ENCODE measurements at places on chromosomes 5 and 9.

DNA sequence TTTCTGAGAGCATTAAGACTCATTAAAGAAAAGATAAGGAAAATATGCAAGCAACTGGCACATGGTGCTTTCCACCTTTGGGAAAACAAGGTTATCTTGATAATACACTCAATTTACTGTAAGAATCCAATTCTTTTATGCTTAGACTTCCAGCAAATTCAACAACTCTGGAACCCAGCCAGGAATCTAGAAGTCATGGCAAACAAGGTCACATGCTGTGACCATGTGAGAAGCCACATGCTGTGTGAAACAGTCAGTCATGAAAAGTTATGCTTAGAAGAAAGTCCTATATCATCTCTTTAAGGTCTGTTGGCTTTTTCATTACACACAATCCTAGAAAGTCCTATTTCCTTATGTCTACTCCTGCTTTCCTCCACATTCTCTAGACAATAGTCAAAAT is 581.8 kb upstream of the C9orf72 start:
- DNase-seq: no peak

DNA sequence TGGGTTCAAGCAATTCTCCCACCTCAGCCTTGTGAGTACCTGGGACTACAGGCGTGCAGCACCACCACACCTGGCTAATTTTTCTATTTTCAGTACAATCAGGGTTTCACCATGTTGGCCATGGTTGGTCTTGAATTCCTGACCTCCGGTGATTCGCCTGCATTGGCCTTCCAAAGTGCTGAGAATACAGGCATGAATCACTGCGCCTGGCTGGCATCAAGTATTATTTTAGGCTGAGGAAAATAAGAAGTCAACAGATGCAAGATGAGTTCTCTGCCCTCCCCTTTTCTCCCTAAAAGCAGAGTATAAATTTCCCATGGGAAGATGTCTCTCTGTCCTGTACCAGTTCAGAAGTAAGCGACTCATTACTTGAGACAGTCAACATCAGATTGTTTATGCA is 71.5 kb downstream of the ELAVL2 start:
- no peak for DNase-seq

- no peak for DNase-seq
These were observed 1146.9 kb downstream of the EFNA5 start for GRCh38 chr5:106523852-106524251.

- DNase-seq: no peak
These were observed 59.7 kb downstream of the DOCK8 start for GRCh38 chr9:274406-274805.

- DNase-seq: no peak
These were observed 47.0 kb upstream of the MYO10 start for GRCh38 chr5:16983022-16983639.

DNA sequence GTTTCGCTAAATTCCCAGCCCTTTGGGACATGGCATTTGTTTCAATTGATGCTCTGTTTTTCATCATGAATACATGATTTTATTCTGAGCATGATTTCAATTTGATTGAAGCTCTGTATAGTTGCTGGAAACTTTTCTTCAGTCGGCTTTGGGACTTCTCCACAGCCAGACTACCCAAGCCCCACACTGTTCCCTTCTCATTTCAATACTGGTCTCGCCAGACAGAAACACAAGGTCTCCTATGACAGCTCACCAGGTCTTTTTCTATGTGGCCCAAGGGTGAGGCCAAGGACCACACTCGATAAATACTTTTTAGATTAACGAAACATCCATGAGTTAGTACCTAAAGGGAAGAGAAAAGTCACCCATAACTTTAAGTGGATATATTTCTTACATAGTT is 132.2 kb downstream of the ARL15 start:
- no peak for DNase-seq

DNA sequence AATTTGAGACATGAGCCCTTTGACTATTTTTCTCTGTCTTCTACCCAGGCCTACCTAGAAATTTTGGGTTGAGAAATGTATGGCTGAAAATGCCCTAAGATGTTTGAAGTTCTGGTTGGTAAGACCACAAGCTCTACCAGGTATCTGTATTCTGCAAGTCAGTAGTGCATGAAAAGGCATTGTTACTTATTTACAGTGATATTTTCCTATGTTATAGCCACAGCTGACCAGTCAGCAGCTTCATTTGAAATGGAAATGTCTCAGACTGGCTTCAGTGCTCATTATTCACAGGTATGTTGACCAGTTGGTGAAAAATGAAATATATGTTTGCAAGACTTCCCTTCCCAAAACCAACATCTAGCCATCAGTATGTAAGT is 91.9 kb upstream of the ITGA2 start:
- DNase-seq: no peak

GRCh38 chr9:78368236-78368635 is 71.3 kb downstream of the PSAT1 start:
- DNase-seq: no peak

- DNase-seq: no peak
These were observed 79.1 kb upstream of the LMX1B start for GRCh38 chr9:126534431-126535186.

DNA sequence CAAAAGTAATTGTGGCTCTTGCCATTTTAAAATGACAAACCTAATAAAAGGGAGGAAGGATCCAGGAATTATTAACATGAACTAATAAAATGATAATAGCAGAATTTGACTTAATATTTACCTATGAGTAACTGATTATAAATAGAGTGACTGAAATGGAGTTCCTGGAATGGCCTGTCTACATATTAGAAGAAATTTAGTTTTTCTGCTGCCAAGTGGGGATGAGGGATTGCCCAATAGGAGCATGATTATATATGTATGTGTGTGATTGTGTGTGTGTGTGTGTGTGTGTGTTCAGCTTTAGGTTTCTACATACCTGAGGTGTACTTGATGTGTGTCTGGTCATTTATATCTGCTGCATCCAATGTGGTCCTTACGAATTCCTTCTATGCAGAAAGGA is 36.6 kb upstream of the ITGA1 start:
- no peak for DNase-seq

GRCh38 chr9:129990269-129991010 is 52.5 kb downstream of the FNBP1 start:
- no peak for DNase-seq

DNA sequence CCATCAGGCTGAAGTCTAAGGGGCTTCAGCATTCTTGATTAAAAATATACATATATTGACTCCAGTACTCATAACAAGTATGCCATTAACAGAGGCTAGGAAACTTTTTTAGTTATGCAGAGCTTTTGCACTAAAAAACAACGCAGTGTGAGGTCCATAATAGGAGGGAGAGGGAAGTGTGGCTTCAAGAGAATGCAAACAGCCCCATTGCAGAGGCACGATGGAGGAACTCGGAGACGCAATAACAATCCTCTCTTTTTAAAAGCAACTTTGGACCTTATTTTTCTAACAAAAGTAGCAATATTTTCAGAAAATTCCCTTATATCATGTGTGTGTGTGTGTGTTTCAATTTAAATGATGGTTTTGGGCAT is 150.0 kb upstream of the PTCH1 start:
- no peak for DNase-seq

DNA sequence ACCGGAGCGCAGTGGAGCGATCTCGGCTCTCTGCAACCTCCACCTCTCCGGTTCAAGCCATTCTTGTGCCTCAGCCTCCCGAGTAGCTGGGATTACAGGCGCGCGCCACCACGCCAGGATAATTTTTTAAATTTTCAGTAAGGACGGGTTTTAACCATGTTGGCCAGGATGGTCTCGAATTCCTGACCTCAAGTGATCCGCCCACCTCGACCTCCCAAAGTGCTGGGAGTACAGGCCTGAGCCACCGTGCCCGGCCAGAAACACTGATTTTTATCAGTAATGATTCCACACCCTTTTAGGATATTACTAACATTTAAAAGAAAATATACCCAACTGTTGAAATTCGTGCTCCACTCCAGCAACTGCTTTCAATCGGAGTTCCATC is 464 bp upstream of the FAM151B start:
- no peak for DNase-seq

DNA sequence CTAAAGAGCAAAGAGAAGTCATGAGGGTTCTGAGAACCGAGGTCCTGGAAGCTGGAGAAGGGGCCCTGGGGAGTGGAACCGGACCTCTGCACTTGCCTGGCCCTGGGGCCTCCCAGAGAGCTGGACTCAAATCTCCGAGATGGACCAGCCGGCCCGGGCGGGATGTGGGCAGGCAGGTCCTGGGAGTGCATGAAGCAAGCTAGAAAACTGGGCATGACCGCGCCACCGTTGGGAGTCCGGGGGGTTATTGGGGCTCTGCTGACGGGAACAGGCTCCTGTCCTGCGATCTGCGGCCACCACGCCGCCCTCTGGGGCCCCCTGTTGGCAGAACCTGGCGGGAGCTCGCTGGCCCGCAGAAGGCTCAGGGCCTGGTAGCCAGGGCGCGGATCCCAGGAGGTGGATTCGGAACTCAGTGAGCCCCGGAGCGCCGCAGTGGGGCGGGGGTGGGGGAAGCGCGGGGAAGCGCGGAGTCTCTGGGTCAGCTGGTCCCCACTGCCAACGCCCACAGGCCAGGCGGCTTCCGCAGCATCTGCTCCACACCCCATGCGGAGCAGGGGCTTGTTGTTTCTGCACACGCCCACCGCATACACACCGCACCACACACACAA is 150.6 kb downstream of the ERCC6L2 start:
- no peak for DNase-seq

DNA sequence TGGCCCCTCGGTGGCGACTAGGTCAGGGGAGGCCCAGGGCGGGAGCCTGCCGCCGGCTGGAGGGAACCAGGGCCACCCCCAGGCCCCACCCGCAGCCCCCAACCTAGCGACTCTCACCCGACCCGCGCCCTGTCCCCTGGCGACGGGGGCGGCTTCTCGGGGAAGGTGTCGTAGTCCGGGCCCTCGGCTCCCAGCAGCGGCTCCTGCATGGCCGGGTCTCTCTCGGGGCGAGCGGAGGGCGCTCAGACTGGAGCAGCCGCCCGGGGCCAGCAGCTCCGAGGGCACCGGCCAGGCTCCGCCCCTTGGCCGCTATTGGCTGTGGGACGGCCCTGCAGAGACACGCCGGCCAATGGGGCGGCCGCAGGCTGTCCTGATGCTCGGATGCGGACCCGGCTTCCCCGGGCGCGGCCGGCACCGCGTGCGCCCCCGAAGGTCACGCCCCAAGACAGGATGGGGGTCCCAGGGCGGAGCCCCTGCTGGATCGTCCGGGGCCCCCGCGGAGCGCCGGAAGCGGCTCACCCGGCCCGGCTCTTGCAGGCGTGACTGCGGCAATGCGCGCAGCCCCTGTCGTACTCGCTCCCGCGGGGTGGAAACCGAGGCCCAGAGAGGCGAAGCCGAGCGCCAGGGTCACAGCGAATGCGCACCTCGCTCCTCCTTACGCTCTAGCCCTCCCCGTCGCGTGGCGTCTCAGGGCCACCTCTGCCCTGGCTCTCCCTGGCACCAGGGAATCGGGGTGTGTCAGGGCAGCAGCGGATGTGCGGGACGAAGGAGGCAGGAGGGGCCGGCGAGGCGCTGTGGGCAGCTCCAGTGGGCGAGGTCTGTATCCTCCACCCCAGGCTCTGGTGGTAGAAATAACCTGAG is at the start of gene SLC2A6:
TSS of gene SLC2A6 (minus strand) at position 249 of the 861 bp plus-strand sequence. CDS start at position 209, 40 bp downstream.
- DNase-seq: peak; percentile 68

DNA sequence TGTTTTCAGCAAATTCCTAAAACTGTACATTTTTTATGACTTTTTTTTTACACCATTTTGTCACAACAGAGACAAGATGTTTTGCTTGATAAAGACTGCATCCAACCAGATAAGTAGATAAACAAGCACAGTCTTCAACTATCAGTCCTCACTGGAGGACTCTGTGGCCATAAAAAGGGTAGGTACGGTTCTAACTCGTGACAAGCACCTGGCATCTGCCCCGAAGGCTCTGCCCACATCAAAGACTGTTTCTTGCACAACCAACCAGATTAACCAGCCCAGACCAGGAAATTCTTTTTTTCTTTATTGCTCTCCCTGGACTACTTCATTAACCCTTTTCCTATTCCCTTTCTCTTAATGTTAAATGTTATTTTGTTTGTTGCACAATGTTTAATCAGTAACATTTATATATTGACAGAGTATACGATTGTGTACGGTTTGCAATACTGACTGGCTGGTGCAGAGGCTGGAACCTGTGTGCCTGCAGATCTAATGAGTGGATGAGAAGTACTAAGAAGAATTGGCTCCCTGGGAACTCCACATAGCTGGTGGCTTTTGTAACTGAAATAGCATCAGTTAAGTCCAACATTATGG is 74.1 kb downstream of the SERINC5 start:
- no peak for DNase-seq

- no peak for DNase-seq
These were observed 5.2 kb upstream of the HINT2 start for GRCh38 chr9:35820076-35820475.

GRCh38 chr5:171513591-171513990 is 94.1 kb downstream of the FGF18 start:
- DNase-seq: no peak

DNA sequence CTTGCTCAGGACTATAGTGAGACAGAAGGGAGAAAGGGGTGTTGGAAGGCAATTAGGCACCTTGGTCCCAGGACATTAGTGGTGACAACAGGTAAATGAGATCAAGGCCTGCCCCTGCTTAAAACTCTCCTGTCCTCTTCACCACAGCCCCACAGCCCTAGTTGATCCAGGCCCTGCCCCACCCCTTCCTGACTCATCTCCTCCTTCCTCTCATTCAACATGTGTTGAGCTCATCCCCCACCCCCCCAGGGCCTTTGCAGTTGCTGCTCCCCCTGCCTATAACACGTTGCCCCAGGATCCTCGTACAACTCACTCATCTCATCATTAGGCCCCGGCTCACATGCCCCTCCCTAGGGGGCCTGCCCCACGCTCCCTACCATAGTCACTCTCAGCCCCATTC is 66.8 kb downstream of the TSPAN17 start:
- no peak for DNase-seq

GRCh38 chr5:473551-474192 is 30.7 kb downstream of the EXOC3 start:
- no peak for DNase-seq

- DNase-seq: no peak
These were observed 4.3 kb upstream of the SLC6A18 start for GRCh38 chr5:1220831-1221230.

DNA sequence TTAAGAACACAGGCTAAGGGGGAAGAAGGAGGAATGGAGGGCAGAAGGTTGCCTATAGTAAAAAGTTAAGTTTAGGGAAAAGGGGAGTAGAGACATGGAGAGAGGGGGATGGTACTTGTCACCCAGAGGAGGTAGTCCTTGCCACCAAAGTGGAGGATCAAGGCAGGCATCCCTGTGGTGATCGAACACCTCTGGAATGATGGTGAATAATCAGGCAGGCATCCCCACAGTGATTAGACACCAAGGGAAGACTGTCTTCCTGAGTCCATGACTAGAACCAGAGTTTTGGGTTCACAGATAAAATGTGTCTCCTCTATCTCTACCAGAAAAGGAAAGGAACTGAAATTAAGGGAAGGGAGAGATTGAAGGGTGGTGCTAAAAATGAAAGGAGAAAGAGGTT is 19.2 kb upstream of the HMGCS1 start:
- no peak for DNase-seq

GRCh38 chr5:17261075-17261474 is 43.6 kb downstream of the BASP1 start:
- DNase-seq: no peak
